Iris pigment epithelial cell (primary cell): ENCODE measurements at places on chromosomes 5 and 9.

GRCh38 chr5:171595801-171596231 is 176.4 kb downstream of the FGF18 start:
- peak; percentile 80 for DNase-seq

GRCh38 chr5:51479840-51480239 is 96.6 kb downstream of the ISL1 start:
- DNase-seq, result no peak

- DNase-seq, result peak; percentile 54
These were observed 27.1 kb downstream of the CYSTM1 start for GRCh38 chr5:140202078-140202477.

DNA sequence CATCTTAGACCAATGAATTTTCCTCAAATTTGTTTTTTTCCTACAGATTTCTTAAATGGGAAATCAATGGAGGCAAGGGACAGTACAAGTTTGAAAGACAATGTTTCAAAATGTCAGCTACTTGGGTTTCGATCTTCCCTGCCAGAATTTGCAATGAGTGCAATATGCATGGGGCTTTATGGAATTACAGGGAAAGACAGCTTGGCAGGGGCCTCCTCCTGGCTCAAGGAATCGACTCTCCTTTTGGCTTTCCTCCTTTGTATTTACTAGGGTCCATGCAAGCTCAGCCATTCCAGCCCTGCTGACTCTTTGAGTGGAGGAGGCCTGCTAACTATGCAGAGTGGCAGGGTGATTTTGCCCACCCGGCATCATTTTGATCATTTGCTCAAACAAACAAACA is 63.2 kb downstream of the MED27 start:
- no peak for DNase-seq

DNA sequence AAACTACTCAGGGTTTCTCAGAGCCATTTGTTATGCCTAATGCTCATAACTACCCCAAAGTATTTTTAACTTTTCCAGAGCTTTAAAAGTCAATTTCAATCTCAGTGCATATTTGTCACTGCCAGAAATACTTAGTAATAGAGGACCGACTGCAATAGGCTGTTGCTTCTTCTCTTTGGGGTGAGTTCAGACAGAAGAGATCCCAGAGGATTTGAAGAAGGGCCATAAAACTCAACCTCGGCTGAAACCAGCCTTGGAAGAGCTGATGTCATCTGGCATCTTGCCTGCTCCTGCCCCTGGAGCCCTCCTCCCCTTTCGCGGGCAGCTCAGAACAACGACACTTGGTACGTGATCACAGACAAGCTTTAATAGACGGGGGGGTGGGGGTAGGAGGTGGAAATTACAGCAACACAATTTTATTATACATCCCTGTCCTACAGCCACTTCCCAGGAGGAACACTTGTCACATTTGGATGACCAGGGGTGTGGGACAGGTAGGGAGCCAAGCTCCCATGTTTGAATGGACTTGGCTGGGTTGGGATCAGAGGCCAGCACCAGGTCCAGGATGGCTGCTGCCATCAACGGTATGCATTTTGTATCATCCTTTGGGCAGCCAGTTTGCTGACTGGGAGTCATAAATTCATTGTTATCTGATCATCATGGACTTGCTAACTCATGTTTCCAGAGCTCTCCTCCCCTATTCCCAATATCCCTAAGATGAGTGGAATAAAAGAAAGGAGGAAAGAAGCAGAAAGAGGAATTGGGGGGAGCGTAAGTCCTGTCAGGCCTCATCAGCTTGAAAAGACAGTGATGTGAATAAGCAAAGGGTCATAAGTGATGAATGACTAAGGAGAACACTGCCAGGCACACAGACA is 186.6 kb upstream of the PANK3 start:
- no peak for DNase-seq

DNA sequence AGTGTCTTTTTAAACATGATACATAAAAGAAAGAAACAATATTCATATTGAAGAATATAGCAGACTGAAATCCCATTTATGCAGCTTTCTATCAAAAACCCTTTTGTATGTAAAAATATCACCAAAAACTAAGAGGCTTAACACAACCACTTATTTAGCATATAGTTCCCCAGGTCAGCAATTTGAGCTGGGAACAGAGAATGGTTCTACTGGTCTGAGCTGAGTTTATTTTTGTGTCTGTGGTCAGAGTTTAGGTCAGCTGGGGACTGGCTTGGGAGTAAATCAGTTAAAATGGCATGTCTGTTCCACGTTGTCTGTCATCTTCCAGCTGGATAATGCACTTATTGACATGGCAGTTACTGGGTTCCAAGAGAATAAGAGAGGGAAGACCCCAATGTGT is 165.0 kb downstream of the TMEM232 start:
- DNase-seq, result no peak

- no peak for DNase-seq
These were observed 141.7 kb downstream of the NTRK2 start for GRCh38 chr9:84811072-84811750.

GRCh38 chr9:87671478-87671877 is 54.4 kb upstream of the CTSL start:
- no peak for DNase-seq

- no peak for DNase-seq
These were observed 531 bp downstream of the ABO start for GRCh38 chr9:133274236-133275104.

DNA sequence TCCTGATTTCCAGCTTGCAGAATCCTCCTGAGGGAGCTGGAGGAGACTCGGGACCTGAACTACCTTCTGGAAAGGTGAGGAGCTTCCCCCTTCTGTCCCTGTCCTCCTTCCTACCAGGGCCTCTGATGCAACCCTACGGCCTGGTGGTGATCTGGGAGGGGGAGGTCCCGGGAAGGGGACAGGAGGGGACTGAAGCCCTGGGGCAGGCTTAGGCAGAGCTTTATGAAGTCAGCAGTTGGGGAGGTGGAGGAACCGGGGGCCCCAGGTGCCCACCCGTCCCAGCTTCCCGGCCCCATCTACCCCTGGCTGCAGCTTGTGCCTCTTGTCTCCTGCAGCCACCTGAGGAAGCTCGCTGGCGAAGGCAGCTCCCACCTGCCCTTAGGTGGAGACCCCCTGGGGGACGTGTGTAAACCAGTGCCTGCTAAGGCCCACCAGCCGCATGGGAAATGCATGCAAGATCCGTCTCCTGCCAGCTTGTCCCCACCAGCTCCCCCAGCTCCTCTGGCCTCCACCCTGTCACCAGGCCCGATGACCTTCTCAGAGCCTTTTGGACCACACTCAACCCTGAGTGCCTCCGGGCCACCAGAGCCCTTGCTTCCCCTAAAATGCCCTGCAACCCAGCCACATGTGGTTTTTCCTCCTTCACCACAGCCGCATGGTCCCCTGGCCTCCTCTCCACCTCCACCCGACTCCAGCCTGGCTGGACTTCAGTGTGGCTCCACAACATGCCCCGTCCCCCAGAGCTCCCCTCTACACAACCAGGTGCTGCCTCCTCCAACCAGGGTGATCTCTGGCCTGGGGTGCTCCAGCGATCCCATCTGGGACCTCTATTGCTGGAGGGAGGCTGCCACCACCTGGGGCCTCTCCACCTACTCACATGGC is 2.1 kb downstream of the SPATA31E1 start:
- DNase-seq, result no peak

DNA sequence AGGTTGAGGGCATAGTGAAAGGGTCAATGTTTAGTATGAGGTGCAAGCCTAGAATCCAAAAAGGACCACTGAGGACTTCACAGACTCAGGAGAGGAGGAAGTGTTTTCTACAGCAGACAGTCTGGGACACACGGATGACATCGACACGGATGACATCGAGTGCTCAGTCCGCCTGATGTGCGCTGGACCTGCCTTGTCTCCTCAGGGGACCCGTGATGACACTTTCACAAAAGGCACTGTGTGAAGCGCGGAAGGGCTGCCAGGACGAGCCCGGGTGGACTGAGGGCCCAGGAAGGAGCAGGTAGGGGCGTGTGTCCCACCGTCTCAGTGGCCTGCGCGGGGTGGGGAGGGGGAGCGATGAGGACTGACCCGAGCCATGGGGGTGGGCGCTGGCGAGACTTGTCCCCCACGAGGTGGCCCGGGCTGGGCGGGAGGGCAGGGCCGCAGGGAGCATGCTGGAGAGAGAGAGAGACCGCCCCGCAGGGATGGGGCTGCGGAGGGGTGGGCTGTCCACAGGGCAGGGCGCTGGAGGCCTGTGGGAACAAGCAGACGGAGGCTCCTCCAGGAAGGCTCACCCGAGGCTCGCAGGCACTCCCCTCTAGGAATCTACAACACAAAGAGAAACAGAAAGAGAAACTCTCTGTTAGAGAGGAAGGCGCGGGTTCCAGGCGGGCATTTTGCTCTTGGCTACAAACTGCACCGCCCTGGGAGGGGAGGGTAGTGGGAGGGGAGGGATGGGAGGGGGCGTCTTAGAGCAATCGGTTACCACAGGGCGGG is 54.9 kb downstream of the USP20 start:
- DNase-seq, result no peak

DNA sequence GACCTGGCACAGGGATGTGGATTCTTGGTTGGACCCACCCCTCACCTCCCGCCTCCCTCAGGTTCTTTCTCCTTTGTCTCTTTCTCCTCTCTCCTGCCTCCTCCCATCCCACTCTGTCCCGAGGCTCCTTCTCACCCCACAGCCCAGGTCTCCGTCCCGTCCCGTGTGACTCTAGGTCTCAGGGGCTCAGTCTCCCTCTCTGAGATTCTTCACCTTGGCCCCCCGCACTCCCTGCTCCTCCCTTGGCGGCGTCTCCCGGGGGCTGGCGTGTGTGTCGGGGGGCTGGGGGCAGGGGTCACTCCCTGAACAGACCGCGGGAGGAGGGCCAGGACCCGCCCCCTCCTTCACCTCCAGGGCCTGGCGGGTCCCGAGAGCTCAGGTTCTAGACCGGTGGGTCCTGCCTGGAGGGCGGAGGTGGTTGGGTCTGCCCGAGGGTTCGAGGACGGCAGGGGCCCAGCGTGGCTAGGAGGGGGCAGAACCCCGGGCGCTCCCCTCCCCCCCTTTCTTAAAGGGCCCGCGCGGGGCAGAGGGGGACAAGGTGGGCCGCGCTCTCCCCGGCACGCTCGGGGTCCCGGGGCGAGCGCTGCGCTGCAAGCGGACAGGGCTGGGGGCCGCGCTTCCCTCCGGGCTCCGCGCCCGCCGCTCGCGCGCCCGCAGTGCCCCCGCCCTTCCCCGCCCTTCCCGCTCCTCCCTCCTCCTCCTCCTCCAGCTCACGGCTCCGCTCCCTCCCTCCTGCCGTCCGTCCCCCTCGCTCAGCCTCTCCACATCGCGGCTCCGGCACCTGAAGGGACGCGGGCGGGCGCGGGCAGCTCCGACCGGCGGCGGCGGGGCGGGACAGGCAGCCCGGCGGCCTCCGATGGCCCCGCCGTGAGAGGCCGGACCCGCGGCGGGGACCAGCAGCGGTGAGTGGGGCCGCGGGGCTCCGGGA is at the start of gene PSD2:
TSS of gene PSD2 (plus strand) at position 735 of the 928 bp plus-strand sequence. CDS start 13,633 bp downstream, outside the sequence.
- no peak for DNase-seq

DNA sequence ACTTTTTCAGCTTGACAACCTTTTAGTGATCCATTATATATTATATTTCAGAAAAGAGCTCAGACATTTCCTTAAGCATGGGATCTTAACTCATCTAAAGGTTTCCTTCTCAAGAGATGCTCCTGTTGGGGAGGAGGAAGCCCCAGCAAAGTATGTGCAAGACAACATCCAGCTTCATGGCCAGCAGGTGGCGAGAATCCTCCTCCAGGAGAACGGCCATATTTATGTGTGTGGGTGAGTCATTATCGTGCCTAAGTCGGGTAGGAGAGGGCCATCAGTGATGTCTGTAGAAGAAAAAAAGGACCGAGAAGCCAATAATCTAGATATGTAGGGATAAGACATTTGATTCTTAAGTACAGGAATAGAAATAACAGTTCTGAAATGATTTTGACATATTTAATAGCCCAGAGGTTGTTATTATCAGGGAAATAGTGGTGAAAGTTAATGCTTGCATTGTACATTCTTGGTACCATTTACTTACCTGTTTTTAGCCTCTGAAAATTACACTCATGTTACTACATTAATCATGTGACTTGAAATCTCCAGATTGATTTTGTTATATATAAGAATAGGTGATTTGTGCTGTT is 28.2 kb downstream of the MTRR start:
- peak; percentile 77 for DNase-seq

GRCh38 chr5:179526978-179527377 is 23.4 kb upstream of the RUFY1 start:
- DNase-seq, result peak; percentile 22

- no peak for DNase-seq
These were observed 219.2 kb downstream of the MAPKAP1 start for GRCh38 chr9:125487842-125488241.

GRCh38 chr5:175824676-175825075 is 46.7 kb upstream of the CPLX2 start:
- DNase-seq, result no peak

DNA sequence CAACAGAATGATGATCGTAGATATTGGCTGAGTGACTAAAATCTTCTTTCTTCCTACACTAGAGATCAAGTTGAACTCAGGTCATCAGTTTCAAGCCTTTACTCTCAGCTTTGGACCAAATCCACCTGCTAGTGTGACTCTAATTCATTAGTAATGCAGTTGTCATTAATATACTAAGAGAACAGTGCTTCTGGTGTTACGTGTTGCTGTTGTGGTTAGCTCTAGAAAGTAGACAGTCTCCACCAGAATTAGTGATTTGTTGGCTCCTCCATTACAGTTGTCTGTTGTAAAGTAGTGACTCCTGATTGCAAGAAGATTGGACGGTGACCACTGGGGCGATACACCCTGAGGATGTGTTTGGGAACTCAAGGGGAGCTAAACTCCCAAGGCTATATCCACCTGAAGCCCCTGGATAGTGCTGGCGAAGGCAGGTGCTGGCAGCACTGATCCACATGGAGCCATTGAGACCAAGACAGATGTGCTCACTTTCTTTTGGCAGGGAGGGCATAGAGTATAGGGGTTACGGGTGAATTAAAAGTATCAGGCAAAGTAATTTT is 3.1 kb downstream of the CAMK4 start:
- no peak for DNase-seq
